ENCODE measurements at places on chromosomes 5 and 9. TPM values are rescaled to one million over a fixed set of nuclear protein-coding genes. Genes with fewer than 3 reads are reported as not detected.

DNA sequence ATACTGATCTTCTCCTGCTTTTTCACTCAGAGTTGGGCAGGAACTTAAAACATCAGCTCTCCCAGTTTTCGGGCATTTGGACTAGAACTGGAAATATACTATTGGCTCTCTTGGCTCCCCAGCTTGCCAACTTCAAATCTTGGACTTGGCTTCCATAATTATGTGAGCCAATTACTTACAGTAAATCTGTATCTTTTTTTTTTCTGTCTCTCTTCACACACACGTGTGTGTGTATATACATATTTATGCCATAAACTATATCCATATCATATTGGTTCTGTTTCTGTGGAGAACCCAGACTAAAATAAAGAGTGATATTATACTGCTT, 379.6 kb upstream of the PRR16 start:
- DNase-seq: no peak

GRCh38 chr5:158530115-158530514, 569.6 kb downstream of the EBF1 start:
- DNase-seq: no peak

DNA sequence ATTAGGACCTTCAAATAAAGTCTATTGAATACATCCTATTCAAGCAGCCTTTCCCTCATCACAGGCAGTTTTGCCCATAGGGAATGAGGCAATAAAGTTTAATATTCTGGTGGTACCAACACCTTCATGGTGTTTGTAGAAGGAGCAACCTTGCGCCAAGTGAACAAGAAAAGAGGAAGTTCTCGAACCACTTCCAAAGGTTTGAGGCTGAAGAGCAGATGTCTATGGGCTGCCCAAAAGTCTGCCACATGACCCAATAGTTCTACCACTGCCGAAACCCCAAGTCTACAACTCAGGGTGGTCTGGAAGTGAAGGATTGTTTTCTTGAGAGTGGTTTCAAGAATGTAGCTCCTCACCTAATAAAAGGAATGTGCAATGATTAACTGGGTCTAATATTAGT, 123.1 kb downstream of the NPR3 start:
- no peak for DNase-seq

Gene CCL21
- 18.0 TPM for total RNA-seq

Gene HAPLN1
- not detected for total RNA-seq

Gene DMRT3
- total RNA-seq: 1.1 TPM

Gene TMC1
- 0.48 TPM for total RNA-seq

DNA sequence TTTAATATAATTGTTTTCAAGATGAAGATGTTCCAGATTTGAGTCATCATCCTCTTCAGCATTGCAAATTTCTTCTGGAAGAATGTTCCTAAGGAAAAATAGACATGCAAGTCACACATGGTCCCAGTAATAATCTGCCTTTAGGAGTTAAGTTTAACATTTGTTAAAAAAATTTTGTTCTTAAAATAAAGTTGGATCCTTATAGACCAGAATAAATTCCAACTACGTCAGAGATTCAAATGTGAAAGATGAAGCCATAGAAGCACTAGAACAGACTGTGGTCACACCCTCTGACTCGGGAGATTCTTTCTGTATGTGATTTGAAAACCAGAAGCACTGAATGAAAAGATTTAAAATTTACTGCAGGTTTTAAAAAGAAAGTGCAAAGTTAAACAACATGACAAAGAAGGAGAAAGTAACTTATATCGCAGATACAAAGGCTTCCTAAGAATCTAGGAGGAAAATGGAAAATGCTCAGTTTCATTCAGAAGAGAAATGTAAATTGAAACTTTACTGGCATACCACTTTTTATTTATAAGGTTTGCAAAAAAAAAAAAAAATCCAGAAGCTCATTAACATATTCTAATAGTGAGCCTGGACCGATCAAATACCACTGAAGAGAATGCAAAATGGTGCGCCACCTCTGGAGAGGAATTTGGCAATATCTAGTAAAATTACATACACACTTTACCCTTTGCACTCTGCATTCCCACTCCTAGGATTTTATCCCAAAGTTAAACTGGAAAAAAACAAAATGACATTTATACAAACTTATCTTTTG, 14.3 kb upstream of the ASPN start:
- DNase-seq: no peak

- DNase-seq: no peak
Observed at GRCh38 chr9:137085920-137086530, 760 bp upstream of the MAN1B1 start.

GRCh38 chr5:149656576-149657182, 73.4 kb upstream of the PPARGC1B start:
- peak; percentile 81 for DNase-seq

DNA sequence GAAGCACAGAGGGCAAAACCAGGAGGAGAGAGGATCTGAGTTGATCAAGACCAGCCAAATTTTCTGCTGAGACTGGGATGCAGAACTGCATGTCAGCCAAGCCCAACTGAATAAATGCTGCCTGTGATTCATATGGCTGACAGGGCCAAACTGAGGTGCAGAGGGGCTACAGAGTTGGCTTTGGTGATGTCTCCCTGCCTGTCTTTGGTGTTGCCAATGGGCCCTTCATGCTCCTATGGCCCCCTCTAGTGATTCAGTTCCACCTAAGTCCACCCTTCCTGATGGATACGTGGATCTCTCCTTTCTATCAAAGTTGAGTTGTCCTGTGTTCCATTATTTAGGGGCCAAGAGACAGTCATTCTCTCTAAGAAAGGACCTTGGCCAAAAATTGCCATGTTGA, 163.6 kb upstream of the TLE4 start:
- DNase-seq: no peak

Gene RGMB
- total RNA-seq: 11.3 TPM

- DNase-seq: no peak
Observed at GRCh38 chr9:126879288-126879687, 18.8 kb downstream of the ZBTB34 start.

GRCh38 chr9:34986540-34987047, 3.0 kb upstream of the DNAJB5 start:
- peak; percentile 78 for DNase-seq

Gene TAF11L9
- not detected for total RNA-seq

- no peak for DNase-seq
Observed at GRCh38 chr5:60916646-60917045, 28.2 kb downstream of the ERCC8 start.

GRCh38 chr5:43172779-43173178, 19.2 kb upstream of the NIM1K start:
- no peak for DNase-seq

DNA sequence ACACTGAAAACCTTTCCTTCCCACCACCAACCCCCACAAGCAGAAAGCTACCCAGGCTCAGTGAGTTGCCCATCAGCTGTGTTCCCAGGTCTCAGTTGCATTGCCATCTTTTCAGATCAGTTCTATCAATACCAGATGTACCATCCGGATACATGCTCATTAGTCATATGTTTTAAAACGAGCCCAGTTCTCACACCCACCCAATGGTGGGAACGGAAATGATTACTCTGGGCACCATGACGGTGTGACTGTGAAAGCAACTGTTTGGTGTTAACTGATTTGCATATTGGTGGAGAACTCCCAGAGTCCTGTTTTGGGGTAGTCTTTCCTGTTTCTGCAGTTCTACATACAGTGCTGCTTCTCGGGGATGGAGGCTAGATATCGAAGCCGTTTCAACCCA, 212.3 kb downstream of the TRIM36 start:
- DNase-seq: no peak

Gene TMEM232
- total RNA-seq: 2.5 TPM

- no peak for DNase-seq
Observed at GRCh38 chr5:18749763-18750162, 1115.5 kb downstream of the TAF11L14 start.

- no peak for DNase-seq
Observed at GRCh38 chr9:87836951-87837705, 45.5 kb upstream of the SPATA31E1 start.

- no peak for DNase-seq
Observed at GRCh38 chr5:23963449-23963848, 456.0 kb downstream of the PRDM9 start.

GRCh38 chr9:112047538-112048066, 127.5 kb downstream of the SUSD1 start:
- no peak for DNase-seq

DNA sequence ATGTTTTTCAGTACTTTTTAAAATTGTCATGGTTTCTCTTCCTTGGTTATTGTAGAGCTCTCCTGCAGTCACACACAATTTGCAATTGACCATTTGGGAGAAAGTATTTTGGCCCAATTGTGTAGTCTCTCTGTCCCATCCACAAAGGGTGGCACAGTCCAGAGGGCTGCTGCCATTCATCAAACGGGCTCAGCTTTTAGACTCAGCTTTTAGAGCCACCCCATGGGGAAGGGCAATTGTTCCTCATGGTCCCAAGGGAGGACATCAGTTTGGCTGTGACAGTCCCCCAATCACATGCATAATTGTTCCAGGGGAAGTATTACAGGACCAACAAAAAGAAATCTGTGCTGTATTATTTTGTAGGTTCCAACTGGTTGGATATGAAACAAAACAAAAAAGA, 207.6 kb downstream of the ZNF462 start:
- no peak for DNase-seq

- DNase-seq: no peak
Observed at GRCh38 chr9:3760031-3760430, 234.2 kb upstream of the RFX3 start.

GRCh38 chr5:152625696-152626095, 220.6 kb upstream of the NMUR2 start:
- DNase-seq: no peak

GRCh38 chr5:103283120-103283519, 24.6 kb downstream of the MACIR start:
- no peak for DNase-seq

GRCh38 chr9:17480966-17481365, 97.9 kb upstream of the SH3GL2 start:
- no peak for DNase-seq

GRCh38 chr9:31119890-31120454, 1264.5 kb upstream of the ACO1 start:
- DNase-seq: no peak

DNA sequence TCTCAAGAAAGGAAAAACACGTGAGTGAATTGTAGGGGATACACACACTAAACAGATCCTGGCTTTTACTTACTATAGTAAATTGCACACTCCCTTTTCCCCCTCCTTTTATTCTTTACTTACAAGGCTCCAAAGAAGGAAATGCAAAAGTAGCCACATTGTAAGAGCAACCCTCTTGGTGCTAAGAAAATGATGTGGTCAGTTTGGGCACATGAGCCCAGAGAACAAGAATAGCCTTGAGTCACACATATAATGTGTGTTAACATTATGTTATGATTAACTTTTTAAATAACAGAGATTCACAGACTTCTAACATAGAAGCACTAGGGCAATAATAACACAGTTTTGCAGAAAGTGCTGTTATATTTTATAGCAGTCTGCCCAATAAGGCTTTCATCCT, 48.5 kb downstream of the PCSK5 start:
- DNase-seq: no peak

GRCh38 chr9:29208670-29209069, 1635.4 kb upstream of the C9orf72 start:
- no peak for DNase-seq

DNA sequence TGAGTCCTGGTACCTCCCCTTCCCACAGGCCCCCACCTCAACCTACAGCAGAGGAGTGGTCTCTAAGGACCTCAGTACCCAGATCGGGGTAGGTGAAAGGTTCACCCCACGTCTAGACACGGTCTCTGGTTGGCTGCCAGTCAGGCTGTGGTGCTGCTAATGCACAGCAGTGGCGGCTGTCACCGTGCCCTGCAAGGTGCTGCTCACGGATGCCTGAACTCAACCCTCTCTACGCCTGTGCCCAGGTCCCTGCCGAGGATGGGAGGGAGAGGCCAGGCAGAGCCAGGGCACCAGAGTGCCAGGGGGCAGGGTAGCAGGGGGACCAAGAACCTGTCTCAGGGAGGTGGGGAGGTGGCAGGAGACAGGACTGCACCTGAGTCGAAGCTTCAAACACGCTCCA, 14.3 kb downstream of the IER5L start:
- no peak for DNase-seq

DNA sequence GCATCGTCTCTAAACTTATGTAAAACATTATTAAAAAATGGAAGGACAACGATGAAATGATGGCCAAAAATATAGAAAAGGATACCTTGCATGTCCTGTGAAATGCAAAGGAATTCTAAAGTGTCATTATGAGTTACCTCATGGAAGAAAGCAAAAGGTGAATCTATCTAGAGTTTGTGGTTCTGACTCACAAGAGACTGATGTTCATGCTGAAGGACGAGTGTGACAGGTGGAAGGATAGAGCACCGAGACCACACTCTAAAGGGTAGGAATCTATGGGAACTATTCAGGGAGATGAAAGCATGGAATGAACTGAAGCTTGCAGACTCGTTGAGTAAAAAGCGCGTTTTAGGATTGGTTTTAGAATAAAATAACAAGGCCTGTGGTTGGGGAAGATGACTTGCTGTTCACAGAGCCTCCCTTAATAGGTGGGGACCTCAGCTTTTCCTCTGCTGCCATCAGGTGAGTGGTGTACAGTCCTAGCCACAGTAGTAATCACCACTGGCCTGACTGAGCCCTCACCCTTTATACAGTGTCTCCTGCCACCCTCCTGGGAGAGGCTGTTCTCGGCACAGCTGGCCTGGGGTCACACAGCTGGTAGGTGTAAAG, 11.2 kb downstream of the TENT4A start:
- no peak for DNase-seq

GRCh38 chr5:108111736-108112135, 270.2 kb downstream of the FBXL17 start:
- DNase-seq: no peak

- DNase-seq: no peak
Observed at GRCh38 chr5:163022582-163023128, 414.7 kb upstream of the CCNG1 start.

- DNase-seq: peak; percentile 87
Observed at GRCh38 chr5:1437876-1438559, 7.2 kb downstream of the SLC6A3 start.

DNA sequence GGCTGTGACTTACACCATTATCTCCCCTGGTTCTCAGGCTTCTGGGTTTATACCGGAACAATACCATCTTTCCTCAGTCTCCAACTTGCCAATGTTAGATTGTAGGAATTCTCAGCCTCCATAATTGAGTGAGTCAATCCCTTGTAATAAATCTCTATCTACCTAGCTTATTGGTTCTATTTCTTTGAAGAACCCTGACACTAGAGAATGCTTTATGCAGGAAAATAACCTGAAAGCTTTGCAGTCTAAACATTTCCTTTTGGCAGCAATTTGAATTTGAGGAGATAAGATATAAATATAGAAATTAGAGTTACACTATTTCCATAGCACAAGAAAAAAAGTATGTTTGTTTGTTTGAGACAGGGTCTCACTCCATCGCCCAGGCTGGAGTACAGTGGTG, 278.1 kb upstream of the CDH18 start:
- no peak for DNase-seq

GRCh38 chr9:135178498-135178897, 91.0 kb downstream of the OLFM1 start:
- no peak for DNase-seq

Gene SLC31A1
- 34.6 TPM for total RNA-seq

DNA sequence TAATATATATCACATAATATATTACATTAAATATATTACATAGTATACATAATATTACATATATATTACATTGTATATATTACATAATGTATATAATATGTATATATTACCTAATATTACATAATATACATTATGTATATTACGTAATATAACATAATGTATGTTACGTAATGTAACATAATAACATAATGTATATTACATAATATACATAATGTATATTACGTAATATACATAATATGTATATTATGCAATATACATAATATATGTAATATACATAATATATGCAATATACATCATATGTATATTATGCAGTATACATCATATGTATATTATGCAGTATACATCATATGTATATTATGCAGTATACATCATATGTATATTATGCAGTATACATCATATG, 19.1 kb downstream of the CYLC2 start:
- no peak for DNase-seq

Gene PRDM9
- total RNA-seq: not detected

Data from mesenteric fat pad (tissue), 1 donor.